ENCODE measurements at places on chromosomes 6 and 20.

DNA sequence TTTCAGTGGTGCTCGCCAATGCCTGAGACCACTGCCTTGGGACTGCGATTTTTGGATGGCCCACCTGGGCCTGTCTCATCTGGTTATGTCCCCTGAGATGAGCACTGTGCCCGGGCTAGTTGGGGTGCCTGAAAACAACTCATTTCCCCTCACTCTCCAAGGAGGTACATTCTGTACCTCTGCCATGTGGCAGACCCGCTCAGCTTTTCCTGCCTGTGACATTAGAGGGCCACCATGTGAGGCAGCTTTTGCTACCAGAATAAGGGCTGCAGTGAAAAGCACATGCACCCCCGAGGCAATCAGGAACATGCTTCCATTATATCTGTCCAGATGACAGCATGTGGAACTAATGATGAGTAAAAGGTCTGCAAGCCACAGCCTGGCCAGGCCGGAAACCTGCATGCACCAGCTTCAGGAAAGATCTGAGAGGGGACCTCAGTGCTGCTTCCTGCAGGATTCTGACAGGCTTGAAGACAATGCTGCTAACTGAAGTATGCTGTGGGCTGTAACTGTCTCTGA, 11.3 kb upstream of the SRSF6 start:
- no peak for DNase-seq

- no peak for DNase-seq
These were observed 34.8 kb upstream of the RUNX2 start for GRCh38 chr6:45293306-45293705.

GRCh38 chr20:57483287-57484050, 41.5 kb downstream of the CTCFL start:
- no peak for DNase-seq

DNA sequence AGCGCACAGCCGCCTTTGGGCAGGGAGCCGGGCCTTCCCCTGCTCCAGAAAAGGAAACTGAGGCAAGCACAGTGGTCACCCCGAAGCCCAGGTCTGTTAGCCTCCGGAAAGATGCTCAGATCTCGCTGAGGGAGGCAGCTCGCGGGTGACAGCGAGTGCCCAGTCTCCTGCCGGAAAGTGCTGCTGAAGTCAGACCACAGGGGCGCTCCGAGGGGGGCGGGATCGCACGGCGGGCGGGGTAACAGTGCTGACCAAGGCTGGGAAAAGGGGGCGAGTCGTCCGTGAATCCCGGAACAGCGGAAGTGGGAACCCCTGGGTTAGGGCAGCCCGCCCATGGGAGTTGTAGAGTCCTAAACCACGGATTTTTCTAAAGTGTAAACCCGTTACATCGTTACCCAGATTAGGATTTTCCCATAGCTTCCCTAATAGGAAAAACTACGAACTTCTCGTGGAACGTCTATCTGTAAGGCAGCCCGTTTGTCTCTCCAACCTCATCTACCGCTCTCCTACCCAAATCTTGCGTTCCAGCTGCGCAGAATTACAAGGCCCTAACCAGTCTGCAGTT, 504 bp downstream of the VPS16 start:
- DNase-seq = no peak

GRCh38 chr6:11129908-11130565, 18.5 kb upstream of the ERVFRD-1 start:
- no peak for DNase-seq

DNA sequence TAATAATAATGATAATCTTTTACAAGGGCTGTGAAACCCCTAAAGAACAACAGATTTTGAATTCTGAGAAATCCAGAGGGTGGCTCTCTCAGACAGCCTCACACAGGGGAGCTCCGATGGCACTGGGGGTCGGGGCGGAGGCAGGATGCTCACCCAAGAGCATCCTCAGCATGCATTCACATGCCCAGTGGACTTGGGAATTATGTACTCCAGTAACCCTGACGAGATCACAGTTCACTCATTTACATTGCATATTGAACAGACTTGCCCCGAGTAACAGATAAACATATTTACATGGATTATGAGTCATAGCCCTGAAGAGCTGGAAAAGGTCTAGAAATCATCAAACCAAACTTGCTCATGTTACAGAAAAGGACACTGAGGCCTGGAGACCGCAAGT, 482.7 kb upstream of the JARID2 start:
- no peak for DNase-seq

- no peak for DNase-seq
These were observed 150.9 kb downstream of the ARID1B start for GRCh38 chr6:156928126-156928525.

DNA sequence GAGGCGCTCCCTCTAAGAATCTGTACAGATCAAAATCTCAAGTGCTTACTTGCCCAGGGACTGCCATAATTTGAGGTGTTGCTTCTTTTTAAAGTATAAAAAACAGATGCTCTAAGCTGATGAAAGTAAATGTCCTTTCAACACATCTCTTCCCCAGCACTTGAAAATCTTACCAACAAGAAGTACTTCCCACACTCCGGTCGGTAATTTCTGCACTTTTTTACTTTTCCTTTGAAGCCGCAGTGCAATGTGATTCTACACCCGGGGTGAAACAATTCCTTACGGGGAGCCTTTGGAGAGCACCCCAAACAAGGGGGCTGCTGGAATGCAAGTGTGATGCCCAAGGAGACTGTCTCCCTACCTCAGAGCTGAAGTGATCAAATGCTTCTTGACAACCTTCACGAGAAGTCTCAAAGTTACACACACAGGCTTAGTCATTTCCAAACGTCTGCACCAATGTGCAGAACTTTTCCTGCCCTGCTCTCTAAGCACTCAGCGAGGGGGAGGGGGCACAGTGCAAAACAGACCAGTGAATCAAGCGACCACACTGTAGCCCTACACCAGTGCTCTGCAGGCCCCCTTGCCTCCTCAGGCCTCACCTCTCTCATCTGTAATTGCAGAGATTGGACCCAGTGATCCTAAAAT, 56.7 kb downstream of the ATXN1 start:
- DNase-seq = no peak

DNA sequence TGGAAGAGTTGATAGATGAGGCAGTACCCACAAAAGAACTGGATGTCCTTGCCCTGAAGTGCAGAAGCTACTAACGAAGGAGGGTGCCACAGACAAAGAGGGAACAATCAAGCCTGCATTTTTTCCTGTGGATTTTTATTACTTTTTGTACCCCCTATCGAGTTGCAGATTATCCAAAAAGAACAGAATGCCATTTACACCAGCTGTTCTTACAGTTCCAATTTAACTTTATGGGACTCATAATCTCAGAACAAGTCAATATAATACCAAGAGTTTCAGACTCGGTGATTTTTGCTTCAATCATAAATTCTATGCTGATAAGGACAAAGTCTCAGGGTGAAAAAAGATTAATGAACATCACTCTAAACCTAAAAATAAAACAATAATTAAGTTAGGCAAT, 4.0 kb upstream of the CNKSR3 start:
- no peak for DNase-seq

GRCh38 chr6:3750317-3751076, 1.0 kb downstream of the PXDC1 start:
- no peak for DNase-seq

DNA sequence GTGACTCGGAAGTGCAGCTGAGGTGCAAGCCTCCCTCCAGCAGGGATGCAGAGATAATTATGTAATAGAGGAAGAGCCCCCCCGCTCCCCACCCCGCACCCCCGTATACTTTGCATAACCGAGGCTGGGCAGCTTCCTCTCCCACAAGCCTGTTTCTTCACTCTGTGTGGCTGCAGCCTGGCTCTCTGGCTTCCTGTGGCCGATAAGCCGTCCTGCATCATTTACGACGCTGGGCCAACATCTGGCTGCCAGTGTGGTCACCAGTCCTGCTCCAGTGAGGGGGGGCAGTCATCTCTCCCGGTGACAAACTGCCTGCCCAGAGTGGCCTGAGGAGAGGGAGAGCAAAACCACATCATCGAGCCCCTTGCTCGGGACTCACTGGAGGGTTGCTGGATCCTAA, 59.2 kb downstream of the RBM38 start:
- no peak for DNase-seq

DNA sequence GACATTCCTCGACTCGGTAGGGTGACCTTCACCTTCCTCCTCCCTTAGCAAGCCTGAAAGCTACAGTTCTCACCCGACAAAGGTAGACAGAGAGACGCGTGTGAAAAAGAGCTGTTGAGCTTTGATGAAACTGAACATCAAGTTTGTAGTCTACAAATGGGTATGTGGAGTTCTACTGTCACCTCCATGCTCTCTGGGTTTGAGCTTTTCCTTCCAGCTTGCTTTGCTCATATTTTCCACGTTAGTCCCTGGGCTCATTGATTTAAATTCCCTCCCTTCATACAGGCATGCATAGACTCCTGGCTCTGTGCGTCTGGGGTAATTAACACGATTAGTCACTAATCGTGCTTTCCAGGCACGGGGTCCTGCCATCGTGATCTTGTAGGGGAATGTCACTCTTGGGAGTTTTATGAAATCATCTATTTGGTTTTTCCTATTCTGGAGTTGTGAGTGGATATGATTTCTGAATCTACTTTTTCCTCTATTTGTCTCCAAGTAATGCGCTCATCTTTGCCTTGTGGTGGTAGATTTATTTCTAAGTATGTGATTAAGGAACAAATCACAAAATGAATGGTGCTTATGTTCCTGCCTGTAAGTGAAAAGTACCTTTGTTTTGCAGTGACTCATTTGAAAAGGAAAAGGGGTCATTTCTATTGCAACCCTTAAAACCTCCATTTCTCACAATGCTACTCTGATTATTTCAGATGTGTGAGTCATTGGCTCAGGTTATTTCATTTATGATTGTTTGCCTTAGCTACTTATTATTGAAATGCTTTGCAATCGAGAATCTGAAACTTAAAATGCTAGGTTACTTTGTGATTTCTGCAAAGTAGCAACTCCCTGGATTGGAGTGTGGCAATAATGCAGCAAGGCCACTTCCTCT, 154.6 kb downstream of the ZDHHC14 start:
- no peak for DNase-seq

- no peak for DNase-seq
These were observed 43.7 kb upstream of the DACT2 start for GRCh38 chr6:168363302-168363701.

- no peak for DNase-seq
These were observed 141.6 kb upstream of the AKAP12 start for GRCh38 chr6:151098166-151098565.

DNA sequence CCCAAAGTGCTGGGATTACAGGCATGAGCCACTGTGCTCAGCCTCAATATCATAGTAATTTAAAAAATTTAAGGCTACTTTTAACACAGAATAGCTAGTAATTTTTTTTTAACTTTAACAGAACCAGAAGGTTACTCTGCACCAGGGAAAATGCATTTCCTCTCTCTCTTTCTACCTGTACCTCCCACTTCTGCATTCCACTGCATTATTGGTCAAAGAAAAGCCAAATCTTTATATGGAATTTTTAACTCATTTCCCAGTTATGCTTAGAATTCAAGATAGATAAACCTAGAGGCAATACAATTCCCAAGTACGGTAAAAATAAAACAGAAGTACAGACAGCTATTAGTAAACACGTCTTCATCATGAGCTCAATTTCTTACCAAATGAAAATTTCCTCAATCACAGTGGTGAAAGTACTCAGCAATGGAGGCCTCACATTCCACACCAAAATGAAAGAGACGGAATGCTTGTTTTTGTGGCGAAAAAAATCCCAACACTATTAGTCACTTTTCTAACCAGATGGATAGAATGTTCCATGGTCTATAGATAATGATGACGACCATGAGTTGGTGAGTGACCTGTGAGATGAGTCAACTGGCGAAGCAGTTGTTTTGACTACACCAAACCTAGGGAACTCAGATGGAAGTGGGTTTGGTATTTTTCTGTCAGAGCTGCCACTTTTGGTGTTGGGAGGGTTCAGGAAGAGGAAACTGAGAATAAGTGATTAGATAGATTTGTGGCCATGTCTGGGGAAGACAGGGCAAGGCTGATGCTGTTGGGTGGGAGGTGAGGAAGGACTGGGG, 104.7 kb upstream of the SGK1 start:
- DNase-seq = no peak

GRCh38 chr20:13784271-13784892, 337 bp downstream of the ESF1 start:
- DNase-seq = no peak

DNA sequence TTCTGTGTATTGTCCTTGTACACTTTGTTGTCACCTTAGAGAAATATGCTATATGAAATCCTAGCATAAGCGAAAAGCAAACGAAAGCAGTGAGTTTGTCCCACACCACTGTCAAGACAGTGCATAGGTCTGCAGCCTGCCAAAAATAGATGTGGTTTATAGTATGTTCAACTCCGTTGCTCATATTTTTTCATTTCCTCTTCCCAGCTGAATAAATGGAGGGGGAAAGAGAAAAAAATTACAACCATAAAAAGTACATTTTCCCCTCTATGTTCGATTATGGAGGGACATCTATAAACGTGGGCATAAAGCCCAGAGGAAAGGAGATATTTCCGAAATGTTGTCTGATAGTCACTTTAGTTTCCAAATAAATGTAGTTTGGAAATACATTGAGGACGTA, 25.8 kb downstream of the PRL start:
- DNase-seq = no peak

DNA sequence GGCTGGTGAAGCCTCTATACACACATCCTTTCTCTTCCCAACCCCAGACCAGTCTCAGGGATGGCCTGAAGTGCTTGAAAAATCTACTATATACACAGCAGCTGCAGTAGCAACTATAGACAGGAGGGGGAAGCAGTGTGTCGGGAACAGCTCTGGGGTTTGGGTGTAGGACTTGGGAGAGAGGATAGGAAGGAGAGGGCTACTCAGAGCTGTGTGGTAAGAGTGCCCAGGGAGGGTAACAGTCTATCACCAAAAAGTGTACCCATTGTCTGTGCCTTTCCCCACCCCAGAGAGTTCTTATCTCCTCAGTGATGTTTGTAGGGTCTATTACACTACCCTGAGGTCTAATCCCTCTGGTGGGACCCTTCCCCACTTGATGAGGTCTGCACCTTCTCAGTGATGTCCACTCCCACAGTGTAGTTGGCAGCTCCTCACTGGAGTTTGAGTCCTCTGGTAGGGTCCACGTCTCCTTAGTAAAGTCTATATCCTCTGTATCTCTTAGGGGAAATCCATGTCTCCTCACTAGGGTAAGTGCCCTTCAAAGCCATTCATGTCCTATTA, 1.5 kb upstream of the GGT7 start:
- DNase-seq = no peak

GRCh38 chr6:69022993-69023392, 387.9 kb downstream of the ADGRB3 start:
- DNase-seq = no peak

DNA sequence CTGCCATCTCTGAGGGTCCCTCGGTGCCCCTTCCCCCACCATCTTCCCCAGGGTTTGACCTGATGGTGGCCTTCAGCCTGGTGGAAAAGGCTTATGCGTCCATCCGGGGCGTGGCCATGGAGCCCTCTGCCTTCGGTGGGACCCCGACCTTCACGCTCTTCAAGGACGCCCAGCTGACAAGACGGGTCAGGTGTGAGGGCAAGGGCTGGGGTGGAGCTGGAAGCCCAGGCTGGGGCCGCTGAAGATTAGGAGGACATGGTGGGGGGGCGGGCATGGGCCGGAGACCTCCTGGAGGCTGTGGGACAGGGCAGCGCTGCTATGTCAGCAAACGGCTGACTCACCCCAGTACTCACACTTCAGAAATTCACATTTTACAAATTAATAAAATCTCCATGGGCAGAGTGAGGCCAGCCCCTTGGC, 23.5 kb downstream of the COL20A1 start:
- no peak for DNase-seq

GRCh38 chr6:32799168-32799567, 17.6 kb downstream of the HLA-DOB start:
- no peak for DNase-seq

GRCh38 chr20:47453167-47453782, 48.4 kb upstream of the NCOA3 start:
- no peak for DNase-seq
